ENCODE measurements at places on chromosomes 7 and 10.

DNA sequence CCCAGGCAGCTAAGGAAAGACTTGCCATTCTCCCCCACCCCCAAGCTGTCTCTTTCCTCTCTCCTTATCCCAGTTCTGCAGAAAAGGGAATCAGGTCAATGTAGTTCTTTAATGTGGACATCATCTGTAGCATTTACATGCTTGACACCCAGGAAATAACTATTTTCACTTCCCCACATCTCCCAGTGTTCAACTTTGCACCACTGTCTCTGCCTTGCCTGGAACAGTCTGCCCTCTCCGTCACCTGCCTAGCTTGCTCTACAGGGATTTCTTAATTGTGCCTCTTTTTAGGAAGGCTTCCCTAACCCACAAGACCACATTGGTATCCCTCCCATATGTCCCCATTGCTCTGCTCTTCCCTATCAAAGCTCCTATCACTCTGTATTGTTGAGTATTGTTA is 45.9 kb upstream of the TOMM7 start:
- no peak for DNase-seq

DNA sequence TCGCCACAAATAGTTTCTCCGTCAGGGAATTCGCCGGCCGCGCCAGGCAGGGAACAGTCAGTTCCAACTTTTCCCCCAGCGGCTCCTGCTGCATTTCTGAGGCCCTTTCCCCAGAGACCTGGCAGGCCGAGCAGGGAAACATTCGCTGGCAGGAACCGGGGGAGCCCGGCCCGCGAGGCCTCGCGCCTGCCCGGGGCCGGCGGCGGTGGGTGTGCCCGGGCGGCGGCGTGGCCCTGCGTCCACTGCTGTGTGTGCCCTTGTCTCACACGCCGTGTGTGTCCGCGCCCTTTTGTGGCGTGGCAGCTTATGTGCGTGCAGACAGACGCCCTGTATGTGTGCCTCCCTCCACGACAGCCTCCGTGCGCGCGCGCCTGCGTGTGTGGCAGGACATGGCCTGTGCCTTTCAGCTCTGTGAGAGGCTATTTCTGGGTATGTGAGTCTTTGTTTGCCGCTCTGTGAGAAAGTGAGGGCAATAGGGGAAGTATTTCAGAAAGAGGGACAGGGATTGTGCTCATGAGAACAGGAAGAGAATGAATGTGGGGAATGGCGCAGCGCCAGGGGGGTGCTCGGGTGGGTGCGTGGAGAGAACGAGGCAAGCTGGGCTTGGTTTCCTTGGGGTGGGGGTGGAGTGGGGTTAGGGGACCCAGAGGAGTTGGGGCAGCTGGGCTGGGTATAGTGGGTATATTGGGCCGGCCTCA is 689 bp upstream of the SMARCD3 start:
- DNase-seq = no peak

- DNase-seq = peak; percentile 15
These were observed 277.6 kb upstream of the SORCS1 start for GRCh38 chr10:107442035-107442505.

- DNase-seq = no peak
These were observed 316.0 kb upstream of the SEMA3C start for GRCh38 chr7:81234896-81235295.

DNA sequence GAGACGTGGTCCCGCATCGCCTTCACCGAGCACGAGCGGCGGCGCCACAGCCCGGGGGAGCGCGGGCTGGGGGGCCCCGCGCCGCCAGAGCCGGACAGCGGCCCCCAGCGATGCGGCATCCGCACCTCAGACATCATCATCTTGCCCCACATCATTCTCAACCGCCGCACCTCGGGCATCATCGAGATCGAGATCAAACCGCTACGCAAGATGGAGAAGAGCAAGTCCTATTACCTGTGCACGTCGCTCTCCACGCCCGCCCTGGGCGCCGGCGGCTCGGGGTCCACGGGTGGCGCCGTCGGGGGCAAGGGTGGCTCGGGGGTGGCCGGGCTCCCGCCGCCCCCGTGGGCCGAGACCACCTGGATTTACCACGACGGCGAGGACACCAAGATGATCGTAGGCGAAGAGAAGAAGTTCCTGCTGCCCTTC is 737 bp downstream of the CNNM2 start:
- peak; percentile 34 for DNase-seq

- no peak for DNase-seq
These were observed 86.2 kb downstream of the ZNF365 start for GRCh38 chr10:62460393-62460792.

DNA sequence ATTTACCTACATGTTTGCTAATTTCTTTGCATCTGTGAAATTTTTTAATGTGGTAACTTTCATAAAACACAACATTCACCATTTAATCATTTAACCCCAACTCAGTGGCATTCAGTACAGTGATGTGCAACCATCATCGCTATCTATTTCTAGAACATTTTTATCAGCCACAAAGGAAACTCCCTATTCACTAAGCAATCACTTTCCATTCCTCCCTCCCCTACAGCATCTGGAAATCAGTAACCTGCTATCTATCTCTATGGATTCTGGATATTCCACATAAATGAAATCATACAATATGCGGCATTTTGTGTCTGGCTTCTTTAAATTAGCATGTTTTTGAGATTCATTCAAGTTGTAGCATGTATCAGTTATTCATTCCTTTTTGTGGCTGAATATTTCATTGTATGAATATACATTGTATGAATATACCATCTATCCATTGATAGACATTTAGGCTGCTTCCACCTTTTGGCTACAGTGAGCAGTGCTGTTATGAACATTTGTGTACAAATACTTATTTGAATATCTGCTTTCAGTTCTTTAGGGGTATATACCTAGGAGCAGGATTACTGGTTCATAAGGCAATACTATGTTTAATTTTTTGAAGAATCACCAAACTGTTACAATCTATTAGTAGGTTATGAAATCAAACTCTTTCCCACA is 19.4 kb upstream of the BPGM start:
- DNase-seq = no peak

DNA sequence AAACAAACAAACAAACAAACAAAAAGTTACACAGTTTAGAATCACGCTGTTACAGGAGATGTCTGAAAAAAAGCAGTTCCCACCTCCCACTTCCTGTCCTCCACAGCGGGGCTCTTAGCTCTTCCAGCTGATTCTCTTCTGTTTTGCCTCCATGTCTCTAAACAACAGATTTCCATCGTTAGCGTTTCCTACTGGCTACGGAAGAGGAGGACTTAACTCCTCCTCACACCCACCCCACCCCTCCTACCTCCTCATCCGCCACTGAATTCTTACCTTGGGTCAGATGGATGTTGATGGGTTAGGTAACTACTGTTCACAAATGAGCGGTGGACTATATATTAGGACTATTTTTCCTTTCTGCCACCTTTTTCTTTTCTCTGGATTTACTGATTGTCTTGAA is 36.8 kb upstream of the NUB1 start:
- DNase-seq = peak; percentile 7

DNA sequence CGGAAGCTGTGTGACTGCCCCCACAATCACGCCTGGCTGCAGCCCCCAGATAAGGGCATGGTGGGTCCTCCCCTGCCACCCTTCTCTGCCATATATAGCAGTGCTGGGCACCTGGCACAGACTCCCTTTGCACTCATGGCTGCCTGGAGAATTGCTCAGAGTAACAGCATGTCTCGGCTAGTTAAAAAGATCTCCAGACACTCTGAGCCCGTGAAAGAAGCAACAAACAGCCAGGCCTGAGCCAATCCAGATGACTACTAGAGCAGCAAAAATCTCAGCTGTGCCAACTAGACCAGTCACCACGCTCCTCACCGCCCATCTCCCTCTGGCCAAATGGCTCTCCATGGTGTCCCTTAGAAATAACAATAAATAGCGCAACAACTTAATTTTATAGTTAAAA is 71.3 kb downstream of the PARD3 start:
- no peak for DNase-seq

DNA sequence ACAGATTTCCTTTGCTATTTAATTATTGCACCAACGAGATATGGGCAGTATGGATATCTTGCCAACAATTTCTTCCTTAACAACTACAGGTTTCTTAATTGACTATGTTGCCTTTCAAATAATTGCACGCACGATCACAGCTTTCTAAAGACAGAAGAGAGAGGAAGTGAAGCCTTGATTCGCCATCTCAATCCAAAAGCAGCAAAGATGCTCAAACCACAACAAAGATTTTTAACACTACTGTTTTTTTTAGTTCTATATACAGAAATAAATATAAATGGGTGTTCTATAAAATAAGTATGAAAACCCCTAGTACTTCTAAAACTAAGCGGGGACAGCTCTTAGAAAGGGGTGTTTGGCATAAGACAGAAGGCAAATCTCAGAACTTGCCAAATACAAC is 251.3 kb downstream of the SFMBT2 start:
- no peak for DNase-seq

DNA sequence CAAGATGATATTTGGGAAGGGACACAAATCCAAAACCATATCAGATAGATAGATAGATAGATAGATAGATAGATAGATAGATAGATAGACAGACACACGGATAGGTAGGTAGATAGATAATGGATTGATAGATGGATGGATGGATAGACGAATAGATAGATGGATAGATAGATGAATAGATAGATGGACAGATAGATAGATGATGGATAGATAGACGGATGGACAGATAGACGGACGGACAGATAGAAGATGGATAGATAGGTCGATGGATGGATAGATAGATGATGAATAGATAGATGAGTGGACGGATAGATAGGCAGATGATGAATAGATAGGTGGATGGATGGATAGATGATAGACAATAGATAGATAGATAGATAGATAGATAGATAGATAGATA is 39.8 kb downstream of the NPTX2 start:
- DNase-seq = no peak

DNA sequence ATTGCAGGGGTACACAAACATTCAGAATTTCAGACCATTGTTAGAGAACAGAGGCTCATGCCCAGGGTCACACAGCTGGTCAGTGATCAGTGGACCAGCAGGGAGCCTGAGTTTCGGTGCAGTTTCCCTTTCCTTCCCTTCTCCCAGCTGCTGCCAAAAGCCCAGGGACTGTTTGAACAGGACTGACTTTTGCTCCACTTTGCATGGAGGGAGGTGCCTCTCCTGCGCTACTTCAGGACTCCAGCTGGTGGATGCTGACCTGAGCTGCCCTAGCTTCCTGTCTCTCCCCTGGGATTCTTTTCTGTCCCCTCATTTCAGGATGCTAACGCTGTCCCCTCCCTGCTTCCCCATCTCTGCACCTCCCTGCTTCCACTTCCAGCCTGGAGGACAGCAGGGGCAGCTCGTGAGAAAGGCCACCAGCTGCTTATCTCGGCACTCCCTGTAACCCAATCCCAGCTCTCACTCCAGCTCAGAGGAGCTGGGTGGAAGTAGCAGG is 14.5 kb downstream of the SH2D4B start:
- no peak for DNase-seq

DNA sequence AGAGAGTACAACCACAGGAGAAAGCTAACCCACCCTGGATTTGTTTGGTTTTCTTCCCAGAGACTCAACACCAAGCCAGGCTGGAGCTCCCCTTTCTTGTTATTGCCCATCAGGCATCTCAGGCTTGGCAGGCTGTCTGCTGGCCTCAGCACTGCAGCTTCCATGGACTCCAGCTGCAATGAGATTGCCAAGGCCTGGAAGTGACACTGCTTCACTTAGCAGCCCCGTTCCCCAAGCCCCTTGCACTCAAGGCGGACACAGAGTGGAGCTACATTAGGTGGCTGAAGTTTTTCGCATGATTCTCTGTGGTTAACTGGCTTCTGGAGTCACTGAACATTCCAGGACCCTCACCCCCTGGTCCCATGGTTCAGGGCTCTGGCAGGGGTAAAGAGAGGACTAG is 163.1 kb upstream of the GDF10 start:
- DNase-seq = no peak

DNA sequence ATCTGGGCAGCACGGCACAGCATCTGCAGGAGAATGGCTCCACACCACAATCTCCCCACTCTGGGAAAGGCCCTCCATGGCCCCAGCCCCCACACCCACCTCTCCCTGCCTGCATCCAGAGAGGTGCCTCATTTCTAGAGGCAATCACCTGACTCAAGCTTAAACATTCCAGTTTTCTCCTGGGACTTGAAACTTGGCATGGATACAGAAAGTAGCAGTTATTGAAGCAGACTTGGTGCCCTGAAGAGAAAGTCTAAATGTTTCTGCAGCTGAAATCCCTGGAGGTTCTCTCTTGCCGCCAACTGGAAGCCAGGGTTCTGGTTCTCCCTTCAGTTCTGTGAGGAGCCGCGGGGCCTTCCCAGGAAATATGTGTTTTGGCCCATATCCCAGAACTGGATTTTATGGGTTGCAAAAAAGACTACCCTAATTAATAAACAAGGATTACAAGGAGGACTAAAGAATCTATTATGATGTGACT is 122.8 kb downstream of the SKIDA1 start:
- DNase-seq = no peak

GRCh38 chr7:69912846-69913245 is 314.6 kb downstream of the AUTS2 start:
- no peak for DNase-seq

GRCh38 chr10:42988069-42988468 is 88.8 kb upstream of the RET start:
- peak; percentile 8 for DNase-seq

DNA sequence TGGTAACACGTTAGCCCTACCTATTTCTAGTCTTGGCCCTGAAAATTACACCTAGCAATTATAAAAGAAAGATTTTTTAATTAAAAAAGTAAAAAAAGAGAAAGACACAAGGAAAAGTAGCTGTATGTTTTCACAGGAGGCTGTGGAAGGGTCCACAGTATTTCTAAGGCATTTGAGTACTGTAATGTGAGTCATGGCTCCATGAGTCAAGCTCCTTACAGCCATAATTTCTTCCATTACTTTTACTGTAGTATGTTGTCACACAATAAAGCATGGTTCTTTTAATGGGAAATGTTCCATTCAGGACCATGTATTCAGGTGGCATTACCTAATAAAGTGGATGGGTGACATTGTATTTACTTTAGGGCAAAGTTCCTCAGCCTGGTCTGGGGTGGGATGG is 113.4 kb downstream of the GPR37 start:
- DNase-seq = no peak

GRCh38 chr7:24978843-24979469 is 1.0 kb downstream of the OSBPL3 start:
- no peak for DNase-seq

DNA sequence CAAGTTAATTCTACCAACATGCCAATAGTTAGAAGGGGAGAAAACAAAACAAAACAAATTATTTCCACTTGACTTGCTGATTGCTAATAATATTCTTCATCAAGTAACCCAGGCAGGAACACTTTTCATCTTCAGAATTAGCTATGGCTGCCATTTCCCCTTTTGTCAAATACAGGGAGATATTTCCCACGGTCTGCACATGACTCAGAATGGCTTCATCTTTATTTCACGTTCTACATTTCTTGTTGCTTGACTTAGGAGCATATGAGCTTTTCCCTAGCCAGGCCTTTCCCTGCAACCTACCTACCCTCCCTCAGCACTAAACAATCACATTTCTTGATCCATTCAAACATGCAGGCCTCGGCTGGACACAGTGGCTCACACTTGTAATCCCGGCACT is 6.5 kb downstream of the CPVL start:
- DNase-seq = no peak

All from GM10248 (cell line).